ENCODE measurements at places on chromosomes 2 and 18.

GRCh38 chr2:58299123-58299522 is 58.0 kb upstream of the FANCL start:
- H3K36me3 ChIP-seq = no peaks in the 10 kb centered on the region
- H3K27me3 ChIP-seq = peaks cover 4% of the 10 kb centered on the region
- no peak for DNase-seq
- H3K4me1 ChIP-seq = no peaks in the 10 kb centered on the region
- H3K27ac ChIP-seq = no peak overlapping the region
- no peak overlapping the region for H3K4me3 ChIP-seq

GRCh38 chr2:71003966-71004755 is 9.5 kb upstream of the TEX261 start:
- no peaks in the 10 kb centered on the region for H3K27me3 ChIP-seq
- no peaks in the 10 kb centered on the region for H3K4me1 ChIP-seq
- H3K36me3 ChIP-seq = no peaks in the 10 kb centered on the region
- H3K27ac ChIP-seq = no peak overlapping the region
- no peak for DNase-seq
- H3K4me3 ChIP-seq = no peak overlapping the region

DNA sequence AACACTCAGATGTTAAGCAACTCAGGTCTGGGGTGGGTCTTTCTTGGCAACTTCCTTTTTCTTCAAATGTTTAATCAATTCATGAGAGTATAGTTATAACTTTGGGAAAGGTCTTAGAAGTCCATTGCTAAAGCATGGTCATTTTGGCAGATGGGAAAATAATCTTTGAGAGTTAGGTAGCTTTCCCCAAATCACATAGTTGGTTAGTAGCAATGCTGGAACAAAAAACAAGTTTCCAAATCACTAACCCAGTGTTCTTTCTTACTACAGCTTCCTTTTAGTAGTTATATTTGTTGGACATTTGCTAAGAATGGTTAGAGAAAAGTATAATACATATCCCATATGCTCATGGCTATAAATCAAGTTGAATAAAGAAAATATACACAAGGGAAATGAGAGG is 185.2 kb upstream of the SLC14A2 start:
- no peaks in the 10 kb centered on the region for H3K36me3 ChIP-seq
- no peaks in the 10 kb centered on the region for H3K27me3 ChIP-seq
- no peaks in the 10 kb centered on the region for H3K4me1 ChIP-seq
- DNase-seq = no peak
- H3K4me3 ChIP-seq = no peak overlapping the region

- H3K4me1 ChIP-seq = peaks cover 4% of the 10 kb centered on the region
- no peak overlapping the region for H3K27ac ChIP-seq
- no peak overlapping the region for H3K4me3 ChIP-seq
- DNase-seq = no peak
- no peaks in the 10 kb centered on the region for H3K36me3 ChIP-seq
Measured at GRCh38 chr2:108278631-108279030, 10.1 kb upstream of the SULT1C2 start.

GRCh38 chr2:233996461-233996860 is 54.0 kb upstream of the SPP2 start:
- no peak overlapping the region for H3K27ac ChIP-seq
- H3K4me3 ChIP-seq = no peak overlapping the region
- H3K4me1 ChIP-seq = no peaks in the 10 kb centered on the region
- no peaks in the 10 kb centered on the region for H3K36me3 ChIP-seq
- H3K27me3 ChIP-seq = no peaks in the 10 kb centered on the region

DNA sequence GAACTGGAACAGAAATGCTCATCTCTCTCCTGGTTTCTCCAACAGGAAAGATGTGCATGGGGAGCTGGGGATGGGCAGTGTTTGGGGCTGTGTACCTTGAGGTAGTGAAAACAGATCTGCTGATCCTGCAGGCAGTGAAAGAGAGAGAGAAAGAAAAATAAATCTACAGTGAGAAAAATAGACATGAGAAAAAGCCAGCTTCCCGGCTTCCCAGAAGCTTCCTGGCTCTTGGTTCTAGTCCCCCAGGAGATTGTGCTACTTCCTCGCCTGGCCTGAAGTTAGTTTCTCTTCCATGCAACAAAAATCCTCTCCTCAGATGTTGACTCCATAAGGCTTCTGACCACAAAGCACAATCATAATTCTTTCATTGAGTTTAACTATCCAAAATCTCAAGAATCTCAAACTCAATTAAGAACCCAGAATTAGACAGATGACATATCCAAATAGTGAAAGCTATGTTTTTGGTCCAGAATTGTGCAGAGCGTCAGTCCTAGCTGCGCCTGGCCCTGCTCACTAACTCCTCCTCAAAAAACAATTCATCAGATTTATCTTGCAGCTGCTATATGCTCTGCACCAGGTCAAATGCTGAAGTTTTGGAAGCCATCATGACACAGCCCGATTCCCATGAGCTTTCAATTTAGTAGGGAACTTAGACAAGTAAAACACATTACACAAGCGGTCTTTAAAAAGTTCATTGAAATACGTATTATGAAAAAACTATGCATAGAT is 20.1 kb upstream of the NAB1 start:
- no peak for DNase-seq
- H3K4me1 ChIP-seq = peaks cover 5% of the 10 kb centered on the region
- no peak overlapping the region for H3K27ac ChIP-seq

DNA sequence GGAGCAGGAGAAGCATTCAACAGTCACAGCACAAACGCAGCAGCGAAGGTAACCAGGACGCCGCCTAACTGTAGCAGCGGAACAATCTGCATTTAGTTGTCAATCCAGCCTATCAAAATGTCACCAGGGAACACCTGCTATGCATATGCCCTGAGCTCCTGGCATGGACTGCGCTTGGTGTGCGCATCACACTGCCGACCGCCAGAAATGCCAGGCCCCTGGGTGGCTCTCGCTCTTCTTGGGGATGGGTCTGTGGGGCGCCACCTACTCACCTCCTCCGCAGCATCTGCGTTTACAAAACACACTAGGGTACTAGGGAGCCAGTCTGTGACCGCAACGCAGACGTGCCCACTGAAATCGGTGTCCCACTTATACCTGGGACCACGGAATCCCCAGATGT is 31.7 kb downstream of the ZNF516 start:
- DNase-seq = no peak
- H3K27me3 ChIP-seq = no peaks in the 10 kb centered on the region
- H3K4me3 ChIP-seq = no peak overlapping the region
- no peak overlapping the region for H3K27ac ChIP-seq
- peaks cover under 1% of the 10 kb centered on the region for H3K36me3 ChIP-seq
- peaks cover 17% of the 10 kb centered on the region for H3K4me1 ChIP-seq

DNA sequence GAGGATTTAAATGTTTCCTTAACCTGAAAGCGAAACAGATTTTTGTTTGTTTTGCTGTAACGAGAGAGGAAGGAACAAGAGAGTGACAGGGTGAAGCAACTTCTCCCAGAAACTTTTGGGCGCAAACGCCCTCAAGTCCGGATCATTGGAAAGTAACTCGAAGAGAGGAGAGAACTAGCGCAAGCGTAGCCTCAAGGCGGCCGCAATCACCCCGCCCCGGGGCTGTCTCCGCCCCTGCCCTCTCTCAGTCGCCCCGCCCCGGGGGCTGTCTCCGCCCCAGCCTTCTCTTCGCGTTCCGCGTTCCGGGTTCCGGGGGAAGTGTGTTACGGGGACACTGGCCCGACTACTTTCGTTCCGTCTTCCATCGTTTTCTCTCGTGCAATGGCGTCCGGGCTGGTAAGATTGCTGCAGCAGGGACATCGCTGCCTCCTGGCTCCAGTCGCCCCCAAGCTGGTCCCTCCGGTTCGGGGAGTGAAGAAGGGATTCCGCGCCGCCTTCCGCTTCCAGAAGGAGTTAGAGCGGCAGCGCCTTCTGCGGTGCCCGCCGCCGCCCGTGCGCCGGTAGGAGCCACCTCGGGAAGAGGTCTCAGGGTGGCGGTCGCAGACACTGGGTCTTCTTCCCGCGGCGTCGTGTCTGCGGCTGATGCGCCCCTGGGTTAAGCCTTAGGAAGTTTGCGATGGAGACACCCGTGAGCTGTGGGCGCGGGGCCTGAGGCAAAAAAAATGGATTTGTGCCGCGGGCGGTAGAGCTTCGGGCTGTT is at the start of gene MRPL44:
TSS of gene MRPL44 (plus strand) at position 372 of the 760 bp plus-strand sequence. CDS start at position 382, 10 bp downstream.
- DNase-seq = peak; percentile 91
- peak within 1 kb of the TSS; percentile 38 for H3K27ac ChIP-seq
- H3K36me3 ChIP-seq = peaks cover 38% of the 10 kb centered on the region
- peaks cover 41% of the 10 kb centered on the region for H3K4me1 ChIP-seq
- H3K27me3 ChIP-seq = no peaks in the 10 kb centered on the region
- peak within 1 kb of the TSS; percentile 76 for H3K4me3 ChIP-seq

GRCh38 chr2:197209742-197210408 is 100.7 kb downstream of the ANKRD44 start:
- no peak for DNase-seq
- no peaks in the 10 kb centered on the region for H3K27me3 ChIP-seq
- H3K4me1 ChIP-seq = no peaks in the 10 kb centered on the region
- H3K4me3 ChIP-seq = no peak overlapping the region

DNA sequence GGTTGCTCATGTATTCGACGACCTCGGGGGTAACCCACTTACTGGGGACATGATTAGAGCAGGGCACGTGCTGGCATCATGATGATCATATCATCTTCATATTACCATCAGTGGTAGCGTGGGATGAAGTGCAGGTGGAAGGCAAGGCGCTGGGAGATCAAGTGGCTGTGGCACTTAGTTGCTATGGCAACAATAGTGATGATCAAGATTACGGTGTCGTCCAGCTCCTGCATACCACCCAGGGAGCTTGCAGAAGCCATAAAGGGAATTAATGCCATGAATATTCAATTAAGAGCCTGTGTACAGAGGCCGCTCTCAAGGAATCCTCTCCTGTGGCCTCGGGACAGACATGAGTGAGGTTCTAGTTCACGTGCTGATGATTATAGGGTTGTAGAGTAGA is 237.2 kb upstream of the COPS8 start:
- no peaks in the 10 kb centered on the region for H3K27me3 ChIP-seq
- no peak for DNase-seq
- H3K36me3 ChIP-seq = no peaks in the 10 kb centered on the region
- no peak overlapping the region for H3K4me3 ChIP-seq

GRCh38 chr2:189304360-189304759 is 124.8 kb upstream of the COL5A2 start:
- H3K4me1 ChIP-seq = peaks cover 15% of the 10 kb centered on the region
- H3K27ac ChIP-seq = no peak overlapping the region
- H3K4me3 ChIP-seq = no peak overlapping the region

- H3K27ac ChIP-seq = peak overlapping the region; percentile 60
- no peaks in the 10 kb centered on the region for H3K27me3 ChIP-seq
- H3K4me3 ChIP-seq = no peak overlapping the region
Measured at GRCh38 chr2:173130496-173131465, 55.1 kb downstream of the MAP3K20 start.

DNA sequence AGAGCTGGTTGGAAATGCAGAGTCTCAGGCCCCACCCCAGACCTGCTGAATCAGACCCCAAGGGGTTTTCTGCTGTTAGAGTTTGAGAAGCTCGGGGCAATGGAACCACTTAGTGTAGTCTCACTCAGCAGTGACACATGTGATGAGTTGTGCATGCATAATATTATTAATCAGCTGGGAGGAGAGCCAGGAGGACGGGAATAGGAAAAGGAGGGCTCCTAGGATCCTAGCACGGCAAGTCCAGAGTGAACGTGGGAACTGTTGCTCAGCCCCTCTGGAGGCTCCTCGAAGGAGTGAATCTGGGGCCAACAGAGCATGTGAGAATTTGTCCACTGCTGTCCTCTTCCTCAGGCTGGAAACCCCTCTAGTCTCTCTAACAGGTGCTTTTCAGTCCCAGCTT is 87.1 kb downstream of the HS1BP3 start:
- H3K27me3 ChIP-seq = no peaks in the 10 kb centered on the region
- H3K36me3 ChIP-seq = no peaks in the 10 kb centered on the region
- peaks cover 24% of the 10 kb centered on the region for H3K4me1 ChIP-seq
- no peak overlapping the region for H3K4me3 ChIP-seq

- peaks cover 23% of the 10 kb centered on the region for H3K27me3 ChIP-seq
- H3K4me1 ChIP-seq = no peaks in the 10 kb centered on the region
- DNase-seq = no peak
Measured at GRCh38 chr2:239035361-239035814, 187.5 kb downstream of the TWIST2 start.

DNA sequence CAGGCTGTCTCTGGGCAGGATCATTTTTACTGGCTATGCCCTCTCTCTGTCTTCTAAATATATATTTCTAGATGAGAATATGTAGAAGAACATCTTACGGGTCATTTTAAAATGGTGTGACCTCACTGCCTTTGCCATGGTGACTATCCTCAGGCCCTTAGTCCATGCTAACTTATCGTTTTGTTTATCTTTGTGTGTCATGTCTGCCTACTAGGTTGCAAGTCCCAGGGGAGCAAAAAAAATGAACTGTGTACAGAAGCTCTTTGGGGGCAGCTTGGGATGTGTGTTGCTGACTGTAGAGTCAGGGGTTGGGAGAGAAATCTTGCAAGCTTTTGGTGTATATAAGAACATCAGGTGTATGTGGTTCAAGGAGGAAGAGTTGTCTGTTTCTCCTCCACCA is 11.0 kb downstream of the CPSF3 start:
- no peak overlapping the region for H3K27ac ChIP-seq
- H3K4me1 ChIP-seq = no peaks in the 10 kb centered on the region
- H3K27me3 ChIP-seq = no peaks in the 10 kb centered on the region
- no peak for DNase-seq
- peaks cover 79% of the 10 kb centered on the region for H3K36me3 ChIP-seq

GRCh38 chr2:242011991-242012764 is 142.6 kb downstream of the RTP5 start:
- H3K27ac ChIP-seq = no peak overlapping the region
- no peak overlapping the region for H3K4me3 ChIP-seq
- DNase-seq = no peak
- H3K36me3 ChIP-seq = no peaks in the 10 kb centered on the region
- no peaks in the 10 kb centered on the region for H3K4me1 ChIP-seq

DNA sequence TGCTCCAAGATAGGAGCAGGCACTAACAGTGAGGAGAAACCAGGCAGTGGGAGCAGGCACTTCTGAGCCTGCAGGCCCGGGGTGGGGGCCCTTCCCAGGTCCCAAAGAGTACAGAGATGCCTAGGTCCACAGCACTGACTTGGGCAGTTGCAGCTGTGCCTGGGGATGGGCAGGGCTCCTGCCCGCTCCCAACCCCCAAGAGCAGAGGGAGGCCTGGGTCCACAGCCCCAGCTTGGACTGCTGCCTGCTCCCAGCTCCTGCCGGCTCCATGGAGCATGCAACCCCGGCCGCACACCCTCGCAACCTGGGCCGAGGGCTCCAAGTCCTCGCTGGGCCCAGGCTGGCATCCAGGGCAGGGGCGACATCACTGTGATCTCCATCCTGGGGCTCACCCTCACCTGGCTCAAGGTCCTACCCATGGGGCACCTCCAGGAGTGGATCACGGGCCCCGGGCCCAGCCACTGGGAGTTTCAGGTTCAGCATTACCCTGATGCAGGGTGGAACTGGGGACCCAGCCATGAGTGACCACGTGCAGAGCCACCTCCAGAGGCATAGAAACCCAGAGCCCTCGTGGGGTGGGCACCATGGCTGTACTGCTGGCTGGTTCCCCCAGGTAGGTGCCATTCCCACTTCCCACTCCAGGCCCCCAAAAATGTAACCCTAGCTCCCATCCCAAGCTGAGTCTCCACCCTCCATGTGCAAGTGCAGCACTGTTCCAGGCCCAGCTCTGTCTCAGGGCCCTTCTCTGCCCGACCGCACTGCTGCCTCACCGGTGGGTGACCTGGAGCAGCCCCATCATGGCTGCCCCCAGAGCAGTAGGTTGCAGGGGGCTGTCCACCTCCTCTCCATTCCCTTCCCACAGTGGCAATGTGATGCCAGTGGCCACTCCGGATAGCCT is 325.6 kb downstream of the NR4A2 start:
- no peak for DNase-seq
- H3K4me1 ChIP-seq = no peaks in the 10 kb centered on the region
- no peak overlapping the region for H3K27ac ChIP-seq
- no peaks in the 10 kb centered on the region for H3K27me3 ChIP-seq

GRCh38 chr18:3383381-3383915 is 66.5 kb upstream of the TGIF1 start:
- H3K27ac ChIP-seq = no peak overlapping the region
- H3K4me1 ChIP-seq = peaks cover 9% of the 10 kb centered on the region
- H3K36me3 ChIP-seq = no peaks in the 10 kb centered on the region
- no peak overlapping the region for H3K4me3 ChIP-seq
- DNase-seq = no peak
